ENCODE measurements at places on chromosomes 1 and 21. TPM values are rescaled to one million over a fixed set of nuclear protein-coding genes. Genes with fewer than 3 reads are reported as not detected.

The SEC16B gene
- 1.2 TPM for total RNA-seq

The MASP2 gene
- total RNA-seq = not detected

The BTF3L4 gene
- total RNA-seq = 152 TPM

The FCGR1A gene
- total RNA-seq = 14.1 TPM

The ORC1 gene
- 2.1 TPM for total RNA-seq

The SON gene
- total RNA-seq = 135 TPM

The PPP1R12B gene
- total RNA-seq = 28.6 TPM

The S100A8 gene
- 13.1 TPM for total RNA-seq

The ANKRD35 gene
- total RNA-seq = 1.6 TPM

The AKNAD1 gene
- total RNA-seq = 2.8 TPM

The GLIS1 gene
- total RNA-seq = 0.23 TPM

The TEKT2 gene
- total RNA-seq = 11.1 TPM

The PLK3 gene
- 11.5 TPM for total RNA-seq

Data from diencephalon (tissue), 1 donor.